Upper lobe of right lung (tissue), 1 donor: ENCODE measurements at places on chromosomes 1 and 21. TPM values are rescaled to one million over a fixed set of nuclear protein-coding genes. Genes with fewer than 3 reads are reported as not detected.

DNA sequence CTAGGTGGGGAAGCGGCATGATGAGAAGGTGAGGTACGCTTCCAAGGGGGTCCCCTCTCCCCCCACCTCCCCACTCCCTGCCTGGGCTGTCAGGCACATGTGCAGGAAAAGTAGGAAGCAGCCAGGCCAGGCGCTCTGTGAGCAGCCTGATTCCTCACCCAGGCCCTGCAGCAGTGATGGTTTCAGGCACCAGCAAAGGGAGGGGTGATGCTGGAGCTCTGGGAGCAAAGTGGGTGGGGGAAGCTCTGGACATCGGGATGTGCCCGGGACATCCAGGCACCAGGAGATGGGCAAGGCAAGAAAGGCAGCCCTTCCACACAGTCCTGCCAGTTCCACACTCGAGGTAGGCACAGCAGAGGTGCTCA is 106.1 kb downstream of the CRYAA start:
- no peak overlapping the region for H3K4me3 ChIP-seq
- H3K36me3 ChIP-seq: no peaks in the 10 kb centered on the region
- peaks cover 16% of the 10 kb centered on the region for H3K4me1 ChIP-seq
- peak; percentile 53 for DNase-seq
- H3K27ac ChIP-seq: no peak overlapping the region
- peaks cover 7% of the 10 kb centered on the region for H3K27me3 ChIP-seq

GRCh38 chr1:184153731-184154130 is 102.2 kb downstream of the TSEN15 start:
- DNase-seq: no peak
- no peak overlapping the region for H3K4me3 ChIP-seq
- peak overlapping the region; percentile 81 for H3K27ac ChIP-seq
- H3K27me3 ChIP-seq: no peaks in the 10 kb centered on the region
- H3K36me3 ChIP-seq: no peaks in the 10 kb centered on the region
- peaks cover 31% of the 10 kb centered on the region for H3K4me1 ChIP-seq

Gene KCNK1
- 7.3 TPM for total RNA-seq

Gene CNIH3
- 4.8 TPM for total RNA-seq

Gene S100A9
- 418 TPM for total RNA-seq
